Epithelial cell of prostate (primary cell): ENCODE measurements at places on chromosomes 4 and X.

GRCh38 chr4:112083587-112084347 lies 61.5 kb upstream of the FAM241A start:
- DNase-seq = no peak

DNA sequence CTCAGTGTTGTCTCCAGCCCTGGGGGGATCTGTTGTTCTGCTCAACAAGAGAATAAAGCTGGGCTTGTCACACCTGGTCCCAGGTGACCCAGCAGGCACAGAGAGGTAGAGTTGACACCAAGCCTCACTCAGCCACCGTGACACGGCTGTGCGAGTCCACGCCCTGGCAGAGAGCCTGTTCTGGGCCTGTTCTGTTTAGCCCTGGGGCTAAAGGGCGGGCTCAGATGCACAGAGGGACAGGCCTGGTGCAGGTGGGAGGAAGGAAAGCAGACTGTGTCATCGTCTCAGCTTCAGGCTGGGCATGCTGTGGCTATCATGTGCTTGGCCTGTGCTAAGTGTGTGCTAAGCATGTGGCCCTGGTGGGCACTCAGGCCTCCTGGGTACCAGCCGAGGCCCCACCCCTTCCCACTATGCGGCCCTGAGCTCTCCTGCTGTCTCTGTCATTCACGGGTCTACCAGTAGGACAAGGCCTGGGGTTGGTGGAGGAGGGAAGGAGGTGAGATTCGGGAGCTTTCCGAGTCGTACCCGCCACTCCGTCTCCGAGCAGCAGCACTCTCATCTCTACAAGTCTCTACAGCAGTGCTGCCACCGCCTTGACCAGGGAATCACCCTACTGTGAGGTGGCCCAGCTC lies 10.8 kb downstream of the WFS1 start:
- DNase-seq = no peak

- DNase-seq = peak; percentile 22
These were observed 205.3 kb downstream of the TENM3 start for GRCh38 chr4:182448281-182449151.

DNA sequence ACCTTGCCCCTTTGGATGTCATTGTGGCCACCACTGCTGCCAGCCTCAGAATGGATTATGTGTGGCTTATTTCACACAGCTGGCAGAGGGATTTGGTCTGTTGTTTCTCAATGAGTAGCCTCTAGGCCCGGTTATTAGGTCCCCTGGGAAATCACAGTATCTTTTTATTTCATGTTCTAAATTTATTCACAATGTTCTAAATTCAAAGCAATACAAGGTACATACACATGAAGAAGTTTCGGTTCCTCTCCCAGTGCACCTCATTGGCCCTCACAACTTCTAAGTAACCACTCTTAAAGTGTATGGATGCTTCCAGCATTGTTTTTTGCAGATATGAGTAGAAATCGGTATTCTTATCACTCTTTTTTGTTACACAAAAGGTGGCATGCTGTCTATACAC lies 262.7 kb downstream of the RCHY1 start:
- DNase-seq = no peak

GRCh38 chrX:41711021-41711667 lies 12.8 kb upstream of the GPR82 start:
- no peak for DNase-seq

GRCh38 chr4:13547485-13548041 lies 3.3 kb upstream of the NKX3-2 start:
- no peak for DNase-seq

GRCh38 chr4:182126096-182126495 lies 117.1 kb upstream of the TENM3 start:
- DNase-seq = peak; percentile 68

DNA sequence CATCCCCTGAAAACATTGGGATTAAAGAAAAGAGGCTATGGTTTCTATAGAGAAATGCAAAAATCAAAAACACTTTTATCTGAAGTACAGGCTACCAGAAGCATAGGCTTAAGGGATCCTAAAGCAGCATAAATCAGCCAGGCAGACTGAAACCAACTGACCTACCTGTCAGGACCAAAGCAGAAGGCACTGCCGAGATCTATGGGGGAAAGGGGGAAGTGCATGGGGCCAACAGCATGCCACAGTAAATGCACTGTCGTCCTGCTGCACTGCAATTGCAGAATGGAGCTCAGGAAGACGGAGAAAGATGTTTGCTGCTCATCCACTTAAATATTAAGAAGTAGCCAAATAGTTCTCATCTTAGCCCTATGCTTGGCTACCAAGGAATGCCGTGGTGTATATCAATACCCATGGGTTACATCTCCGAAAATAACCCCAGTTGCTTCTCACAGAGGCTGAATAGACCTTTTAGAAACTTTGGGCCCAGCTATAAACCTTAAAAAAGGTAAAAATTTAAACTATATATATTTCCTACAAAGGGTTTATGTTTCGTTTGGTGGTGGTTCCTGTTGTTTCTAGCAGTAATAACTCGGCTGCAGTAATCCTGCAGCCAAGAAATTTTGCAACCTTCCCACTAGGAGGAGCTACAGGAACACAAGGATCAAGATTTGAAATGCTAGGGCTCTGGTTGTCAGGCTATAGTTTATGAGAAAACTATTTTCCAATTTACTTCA lies 312.2 kb upstream of the DIAPH2 start:
- DNase-seq = no peak
